Renal cortex interstitium (tissue), 15 donors: ENCODE measurements at places on chromosomes 1 and 21. TPM values are rescaled to one million over a fixed set of nuclear protein-coding genes. Genes with fewer than 3 reads are reported as not detected.

DNA sequence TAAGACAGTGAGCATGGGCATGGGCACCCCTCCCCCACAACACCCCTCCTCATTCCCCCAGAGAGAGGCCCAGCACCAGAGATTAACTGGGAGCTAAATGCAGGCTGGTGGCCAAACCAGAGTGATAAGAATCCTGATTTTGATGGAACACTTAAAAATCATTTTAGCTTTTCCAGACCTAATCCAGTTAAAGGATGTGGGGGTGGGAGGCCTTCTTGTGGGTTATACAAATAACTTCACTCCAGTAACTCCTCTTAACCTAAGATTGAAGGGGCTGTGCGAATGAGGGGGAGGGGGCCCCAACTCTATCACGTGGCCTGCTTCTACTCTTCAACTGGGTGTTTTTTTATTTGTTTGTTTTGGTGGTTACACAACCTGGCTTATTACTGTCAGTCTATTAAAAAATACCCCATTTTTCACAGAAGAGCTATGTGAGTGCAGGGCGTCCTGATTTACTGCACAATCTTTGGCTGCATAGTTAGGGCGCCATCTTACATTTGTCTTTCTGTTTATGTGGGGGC, 398.1 kb upstream of the LYPLAL1 start:
- DNase-seq, result no peak

- no peak for DNase-seq
Measured at GRCh38 chr1:91066538-91066937, 44.7 kb upstream of the ZNF644 start.

DNA sequence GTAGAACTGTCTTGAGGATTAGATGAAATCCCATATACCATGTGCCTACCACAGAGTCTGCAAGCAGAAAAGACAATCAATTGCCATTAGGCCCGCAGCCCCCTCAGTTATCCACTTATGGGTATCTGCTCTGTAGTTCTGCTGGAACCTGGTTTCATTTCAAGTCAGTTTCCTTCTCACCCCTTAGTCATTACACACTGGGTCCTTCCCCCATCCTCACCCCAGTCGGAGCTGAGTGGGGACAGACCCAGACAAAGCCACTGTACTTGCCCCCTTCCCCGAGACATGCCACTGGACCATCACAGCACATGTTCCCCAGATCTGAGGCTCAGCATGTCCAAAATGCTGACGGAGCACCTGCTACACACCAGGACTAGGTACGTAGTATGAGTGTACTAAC, 21.2 kb downstream of the PGLYRP3 start:
- no peak for DNase-seq

- DNase-seq, result no peak
Measured at GRCh38 chr1:181990728-181991127, 70.8 kb downstream of the ZNF648 start.

DNA sequence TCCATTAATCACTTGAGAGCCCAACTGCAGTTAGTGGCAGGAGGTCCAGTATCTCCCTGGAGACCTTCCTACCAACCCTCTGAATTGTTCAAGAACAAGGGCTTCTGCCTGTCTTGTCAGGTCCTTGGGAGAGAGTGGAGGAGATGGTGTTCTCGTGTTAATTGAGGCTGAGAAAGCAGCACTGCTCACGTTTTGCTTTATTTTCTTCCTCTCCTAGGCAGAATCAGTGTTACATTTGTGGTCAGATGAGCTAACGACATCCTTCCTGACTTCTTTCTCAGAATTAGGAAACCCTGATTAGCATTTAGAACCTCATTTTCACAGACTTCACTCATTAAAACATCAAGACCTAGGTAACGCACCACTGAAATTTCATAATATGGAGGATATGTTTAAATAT, 26.4 kb upstream of the LRIG2 start:
- DNase-seq, result no peak

GRCh38 chr1:188642704-188643103, 1814.0 kb downstream of the PLA2G4A start:
- DNase-seq, result no peak

DNA sequence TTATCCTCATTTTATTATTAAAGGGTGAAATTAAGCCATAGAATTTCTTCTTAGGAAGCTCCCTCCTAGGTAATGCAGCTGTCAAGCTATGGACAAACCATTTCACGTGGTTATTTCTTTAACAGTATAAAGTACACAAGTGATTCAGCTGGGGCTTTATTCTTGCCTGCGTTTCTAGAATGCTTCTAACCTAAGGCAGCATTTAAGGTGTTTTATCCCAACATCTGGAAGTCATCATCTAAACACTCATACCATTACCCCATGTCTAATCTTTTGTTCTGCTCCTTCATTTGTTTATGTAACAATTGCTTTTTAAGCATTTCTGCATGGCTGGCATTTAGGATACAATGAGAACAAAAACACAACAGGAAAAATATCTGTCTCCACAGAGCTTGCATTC, 829.2 kb upstream of the ADAMTS5 start:
- no peak for DNase-seq

DNA sequence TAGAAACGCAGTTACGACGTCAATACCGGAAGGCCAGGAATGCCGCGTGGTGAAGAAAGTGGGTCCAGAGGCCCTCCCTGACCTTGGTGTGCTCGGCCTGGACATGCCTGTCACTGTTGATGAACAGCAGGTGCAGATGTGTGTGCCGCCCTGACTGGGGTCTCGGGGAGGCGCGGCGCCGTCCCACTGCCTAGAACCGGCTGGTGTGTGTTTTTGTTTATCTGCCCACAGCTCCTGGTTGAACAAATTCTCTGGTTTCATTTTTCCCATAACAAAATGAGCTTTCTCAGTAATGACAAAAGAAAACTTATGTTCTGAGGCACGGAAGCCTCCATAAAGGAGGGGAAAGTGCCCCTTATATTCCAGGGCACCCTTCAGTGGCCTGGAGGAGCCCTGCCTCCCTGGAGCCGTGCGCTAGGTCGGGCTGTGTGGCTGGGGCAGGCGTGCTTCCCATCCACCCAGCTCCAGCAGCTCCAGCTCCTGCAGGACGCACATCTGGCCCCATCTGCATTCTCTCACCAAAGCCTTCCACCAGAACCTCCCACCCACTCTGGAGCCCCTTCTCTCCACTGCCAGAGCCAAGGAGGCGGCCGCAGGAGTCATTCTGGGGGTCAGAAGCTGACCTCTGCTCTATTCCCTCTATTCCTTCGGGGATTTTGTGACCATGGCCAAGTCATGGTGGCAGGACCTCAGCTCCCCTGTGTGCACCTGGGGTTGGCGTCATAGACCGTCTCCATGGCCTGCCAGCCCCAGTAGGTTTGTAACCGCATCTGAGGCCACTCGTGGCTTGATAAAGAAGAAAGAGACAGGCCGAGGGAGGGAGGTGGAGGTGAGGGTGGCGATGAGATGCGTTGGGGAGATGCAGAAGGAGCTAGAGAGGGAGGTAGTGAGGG, 20.1 kb upstream of the COL18A1 start:
- no peak for DNase-seq

DNA sequence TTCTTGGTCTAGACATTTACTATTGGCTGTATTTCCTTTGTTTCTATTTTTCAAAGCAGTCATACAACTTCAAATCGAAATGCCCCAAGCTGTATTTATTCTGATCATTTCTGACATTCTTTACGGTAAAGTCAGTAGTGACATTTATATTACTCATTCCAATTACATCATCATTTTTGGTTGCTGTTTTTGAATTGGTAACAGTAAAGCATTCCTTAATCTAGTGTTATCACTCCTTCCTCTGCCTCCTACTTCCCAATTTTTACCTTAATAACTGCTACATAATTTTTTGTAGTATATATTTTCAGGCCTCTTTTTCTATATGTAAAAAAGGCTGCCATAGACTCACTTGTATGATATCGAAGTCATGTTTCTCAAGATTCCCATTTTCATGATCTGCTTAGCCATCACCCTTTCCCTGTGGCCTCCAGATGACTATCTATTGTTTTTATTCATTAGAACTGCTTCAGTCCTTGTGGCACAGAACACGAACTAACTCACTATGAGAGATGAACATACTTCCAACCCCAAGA, 167.2 kb downstream of the RUNX1 start:
- DNase-seq, result no peak

- DNase-seq, result no peak
Measured at GRCh38 chr1:154759196-154759595, 110.9 kb downstream of the KCNN3 start.

GRCh38 chr1:117616356-117616755, 10.5 kb downstream of the TENT5C start:
- DNase-seq, result no peak

- DNase-seq, result no peak
Measured at GRCh38 chr1:31507676-31508530, 68.4 kb upstream of the TINAGL1 start.

- no peak for DNase-seq
Measured at GRCh38 chr1:59308839-59309238, 11.9 kb downstream of the FGGY start.

Gene GBP7
- polyA plus RNA-seq, result 0.13 TPM

Gene CENPF
- polyA plus RNA-seq, result 74.9 TPM

Gene SPRR4
- not detected for polyA plus RNA-seq

Gene TNFAIP8L2
- 1.3 TPM for polyA plus RNA-seq

Gene TTLL10
- 0.50 TPM for polyA plus RNA-seq

Gene TCHHL1
- polyA plus RNA-seq, result not detected

Gene MROH7
- polyA plus RNA-seq, result 2.4 TPM

Gene LEFTY2
- 1.5 TPM for polyA plus RNA-seq

Gene ANGPTL1
- 4.9 TPM for polyA plus RNA-seq

Gene SPAG17
- 7.0 TPM for polyA plus RNA-seq
